Ureter (tissue), 1 donor: ENCODE measurements at places on chromosomes 2 and 18. TPM values are rescaled to one million over a fixed set of nuclear protein-coding genes. Genes with fewer than 3 reads are reported as not detected.

Gene TMEM37
- 2.2 TPM for total RNA-seq

Gene SLC19A3
- 1.9 TPM for total RNA-seq

Gene FAM237A
- total RNA-seq, result not detected

Gene FHL2
- 120 TPM for total RNA-seq

Gene LDLRAD4
- total RNA-seq, result 39.7 TPM

GRCh38 chr2:202022755-202023154, 10.9 kb upstream of the FZD7 start:
- peak; percentile 17 for DNase-seq

- DNase-seq, result no peak
These were observed 626 bp upstream of the VIT start for GRCh38 chr2:36695746-36696415.

DNA sequence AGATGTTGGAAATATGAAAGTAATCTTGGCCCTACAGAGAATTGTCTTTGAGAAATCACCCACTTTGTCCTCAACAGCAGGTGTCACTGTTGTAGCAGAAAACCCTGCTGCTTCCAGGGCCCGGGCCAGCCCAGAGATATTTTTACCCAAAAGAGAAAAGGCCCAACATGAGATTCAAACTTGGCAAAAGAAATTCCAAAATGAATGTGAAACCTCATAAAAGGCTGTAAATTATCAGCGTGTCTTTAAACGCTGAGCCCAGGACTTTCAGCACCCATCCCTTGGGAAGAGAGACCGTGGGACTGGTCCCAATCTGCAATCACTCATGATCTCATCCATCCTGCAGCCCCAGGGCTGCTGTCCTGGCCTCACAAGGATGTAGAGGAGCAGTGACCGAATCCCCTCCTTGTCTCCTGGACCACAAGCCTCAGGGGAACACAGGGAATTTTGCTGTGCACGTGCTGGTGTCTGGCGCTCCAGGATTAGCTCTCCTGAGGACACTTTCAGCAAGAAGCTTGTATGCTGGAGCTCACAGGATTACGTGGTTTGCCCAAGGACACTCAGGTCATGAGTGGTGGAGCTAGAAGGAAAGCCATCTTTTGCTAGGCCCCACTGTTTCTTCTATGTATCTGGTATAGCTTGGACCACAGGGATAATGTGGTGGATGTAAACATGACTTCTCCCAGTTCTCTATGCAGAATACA, 202.1 kb downstream of the RNF144A start:
- DNase-seq, result peak; percentile 50

- no peak for DNase-seq
These were observed 16.5 kb downstream of the SDC1 start for GRCh38 chr2:20208476-20208859.

DNA sequence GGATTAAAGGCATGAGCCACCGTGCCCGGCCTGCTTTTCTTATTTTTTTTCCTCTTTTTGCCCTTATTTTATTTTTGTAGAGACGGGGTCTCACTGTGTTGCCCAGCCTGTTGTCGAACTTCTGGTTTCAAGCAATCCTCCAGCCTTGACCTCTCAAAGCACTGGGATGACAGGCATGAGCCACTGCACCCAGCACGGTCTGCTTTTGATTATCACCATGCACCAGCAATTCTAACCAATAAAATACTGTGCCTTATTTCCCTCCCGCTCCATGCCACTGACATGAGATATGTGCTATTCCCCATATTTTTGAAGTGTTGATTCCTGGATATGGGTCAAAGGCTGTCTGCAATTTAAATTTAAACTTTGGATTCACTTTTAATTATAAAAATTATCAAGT, 42.9 kb downstream of the ACYP2 start:
- DNase-seq, result no peak
